HFFc6 (cell line): ENCODE measurements at places on chromosomes 5 and 9. TPM values are rescaled to one million over a fixed set of nuclear protein-coding genes. Genes with fewer than 3 reads are reported as not detected.
A peak's percentile ranks its signal among the peaks of the same experiment; 100 is the strongest.

DNA sequence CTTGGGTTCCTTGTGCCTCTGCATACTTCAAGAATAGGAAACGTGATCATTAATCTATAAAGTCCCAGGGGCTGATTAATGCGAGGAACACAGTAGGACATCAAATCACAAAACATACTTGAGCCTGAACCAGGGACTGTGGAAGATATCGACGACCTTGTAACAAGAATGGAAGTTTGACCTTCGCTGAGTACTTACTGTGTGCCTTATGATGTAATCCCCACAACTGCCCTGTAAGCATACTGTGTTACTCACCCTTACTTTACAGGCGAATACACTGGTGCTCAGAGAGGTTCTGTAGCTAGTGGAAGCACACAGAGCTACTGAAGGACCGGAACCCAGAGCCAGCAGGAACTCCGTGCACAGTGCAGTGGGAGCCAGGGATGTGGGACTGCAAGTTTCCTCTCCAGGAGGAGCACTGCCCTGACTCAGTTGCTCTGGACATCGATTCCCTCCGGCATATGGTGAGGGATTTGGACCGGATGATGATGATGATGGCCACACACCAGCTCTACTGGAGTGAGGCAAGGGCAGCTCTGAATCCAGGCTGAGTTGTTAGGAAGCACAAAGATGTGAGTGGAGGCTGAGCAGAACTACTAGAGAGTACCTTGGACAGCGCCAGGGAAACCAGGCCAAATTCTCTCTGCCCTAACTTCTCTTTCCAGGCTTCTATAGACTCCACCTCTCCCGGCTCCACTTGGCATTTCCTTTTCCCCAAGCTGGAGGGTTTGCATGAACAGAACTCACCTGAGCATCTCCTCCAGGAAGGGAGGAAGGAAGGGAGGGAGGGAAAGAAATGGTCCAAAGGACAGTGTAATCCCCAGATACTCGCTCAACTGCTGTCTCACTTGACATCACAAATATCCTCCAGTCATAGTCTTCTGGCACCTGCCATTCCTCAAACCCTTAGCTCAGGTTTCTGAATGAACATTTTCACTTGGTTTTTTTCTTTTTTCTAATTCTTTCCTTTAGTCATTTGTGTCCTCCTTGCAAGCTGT, 1.5 kb upstream of the GABBR2 start:
- peak; percentile 48 for DNase-seq

DNA sequence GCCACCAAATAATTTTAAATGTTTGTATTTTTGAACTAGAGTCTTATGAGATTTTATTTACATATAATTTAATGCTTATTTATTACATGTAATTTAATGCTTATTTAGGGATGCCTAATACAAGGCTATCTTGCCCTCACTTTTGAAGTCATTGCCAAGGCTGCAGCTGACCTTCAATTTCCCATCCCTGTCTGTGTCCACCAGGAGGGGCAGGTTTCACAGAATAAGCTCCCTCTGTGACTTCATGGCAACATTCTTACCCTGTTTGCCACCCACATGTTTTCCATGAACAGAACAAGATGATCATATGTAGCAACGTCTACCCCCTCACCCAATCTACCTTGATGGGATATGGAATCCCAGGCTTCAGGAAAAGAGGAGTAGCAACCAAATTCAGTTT, 27.0 kb downstream of the C5 start:
- DNase-seq: no peak

GRCh38 chr5:34474573-34475021, 181.5 kb upstream of the RAI14 start:
- peak; percentile 60 for DNase-seq

DNA sequence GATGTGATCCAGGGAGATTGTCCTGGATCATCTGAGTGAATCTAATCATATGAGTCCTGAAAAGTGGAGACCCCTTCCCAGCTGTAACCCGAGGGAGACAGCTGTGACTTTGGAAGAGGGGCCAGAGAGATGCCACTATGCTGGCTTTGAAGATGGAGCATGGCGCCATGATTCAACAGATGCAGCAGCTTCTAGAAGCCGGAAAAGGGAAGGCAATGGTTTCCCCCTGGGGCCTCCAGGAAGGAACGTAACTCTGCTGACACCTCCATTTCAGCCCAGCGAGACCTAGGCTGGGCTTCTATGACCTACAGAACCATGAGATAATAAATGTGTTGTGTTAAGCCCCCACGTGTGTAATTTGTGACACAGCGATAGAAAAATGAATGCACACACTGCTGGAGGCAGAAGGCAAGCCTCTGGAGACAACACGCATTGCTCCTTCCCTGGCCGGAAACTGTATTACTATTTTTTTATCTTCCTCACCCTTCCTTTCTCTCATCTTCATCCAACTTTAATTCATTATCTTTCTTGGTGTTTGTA, 16.6 kb upstream of the SARDH start:
- no peak for DNase-seq

- no peak for DNase-seq
Observed at GRCh38 chr5:151950706-151951105, 26.1 kb upstream of the GLRA1 start.

DNA sequence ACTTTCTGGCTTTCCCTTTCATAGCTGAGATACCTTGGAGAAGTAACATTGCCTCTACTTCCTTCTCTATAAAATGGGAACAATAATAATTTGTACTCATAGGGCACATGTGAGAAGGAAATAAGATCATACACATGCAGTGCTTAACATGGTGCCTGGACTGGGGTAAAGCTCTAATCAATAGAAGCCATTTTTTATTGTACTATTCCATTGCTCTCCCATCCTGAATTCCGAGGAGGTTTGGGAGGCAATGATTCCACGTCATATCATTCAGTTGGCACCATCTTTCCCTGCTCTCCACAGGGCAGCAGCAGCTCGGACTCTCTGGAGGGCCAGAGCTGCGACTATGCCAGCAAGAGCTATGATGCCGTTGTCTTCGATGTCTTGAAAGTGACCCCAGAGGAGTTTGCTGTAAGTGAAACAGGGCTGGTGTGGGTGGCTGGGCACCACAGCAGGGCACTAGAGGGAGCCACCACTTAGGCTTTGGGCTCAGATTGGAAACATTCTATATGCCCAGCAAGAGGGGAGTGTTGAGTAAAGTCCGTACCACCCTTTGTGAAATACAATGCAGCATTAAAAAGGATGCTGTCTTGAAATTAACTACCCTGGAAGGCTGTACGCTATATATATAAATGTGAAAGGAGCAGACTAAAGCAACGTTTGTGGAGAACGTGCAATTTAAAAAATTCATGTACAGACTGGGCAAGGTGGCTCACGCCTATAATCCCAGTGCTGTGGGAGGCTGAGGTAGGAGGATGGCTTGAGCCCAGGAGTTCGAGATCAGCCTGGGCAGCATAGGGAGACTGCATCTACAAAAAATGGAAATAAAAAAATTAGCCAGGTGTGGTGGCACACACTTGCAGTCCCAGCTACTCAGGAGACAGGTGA, 51.2 kb downstream of the RALGPS1 start:
- DNase-seq: peak; percentile 35

GRCh38 chr5:148792744-148793143, 33.7 kb upstream of the ADRB2 start:
- DNase-seq: no peak

DNA sequence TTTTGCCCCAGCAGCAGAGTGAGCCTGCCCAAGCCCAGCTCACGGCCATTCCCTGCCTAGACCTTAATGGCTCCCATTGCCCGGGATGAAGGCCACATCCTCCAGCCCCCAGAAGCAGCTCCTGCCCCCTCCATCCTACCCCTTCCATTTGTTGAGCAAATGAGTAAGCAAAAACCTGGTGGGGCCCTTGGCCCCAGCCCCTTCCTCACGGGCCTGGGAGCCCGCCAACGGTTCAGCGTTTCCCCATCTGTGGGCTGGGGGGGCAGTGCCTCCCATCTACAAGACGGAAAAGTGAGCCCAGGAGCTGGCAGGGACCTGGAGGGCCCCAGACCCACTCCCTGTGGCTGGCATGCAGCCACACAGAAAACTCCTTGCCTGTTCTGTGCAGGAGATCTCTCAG, 4.4 kb downstream of the CCDC187 start:
- DNase-seq: no peak

The HNRNPH1 gene
- total RNA-seq: 274 to 386 TPM (median 354 TPM) in 3 replicates

The PCDHGA4 gene
- 3.1 to 5.1 TPM (median 3.5 TPM) in 3 replicates for total RNA-seq

The ST6GALNAC6 gene
- 30.2 to 38.3 TPM (median 32.3 TPM) in 3 replicates for total RNA-seq

The LCP2 gene
- total RNA-seq: not detected in 3 replicates
